Spleen (tissue), 13 donors: ENCODE measurements at places on chromosomes 16 and 17. TPM values are rescaled to one million over a fixed set of nuclear protein-coding genes. Genes with fewer than 3 reads are reported as not detected.

Gene LRRC36
- not detected for total RNA-seq

- no peak overlapping the region for H3K27ac ChIP-seq
- no peak for DNase-seq
- H3K27me3 ChIP-seq: no peaks in the 10 kb centered on the region
Measured at GRCh38 chr16:56781528-56781961, 51.6 kb downstream of the NUP93 start.

Gene ERBB2
- 9.2 TPM for total RNA-seq

DNA sequence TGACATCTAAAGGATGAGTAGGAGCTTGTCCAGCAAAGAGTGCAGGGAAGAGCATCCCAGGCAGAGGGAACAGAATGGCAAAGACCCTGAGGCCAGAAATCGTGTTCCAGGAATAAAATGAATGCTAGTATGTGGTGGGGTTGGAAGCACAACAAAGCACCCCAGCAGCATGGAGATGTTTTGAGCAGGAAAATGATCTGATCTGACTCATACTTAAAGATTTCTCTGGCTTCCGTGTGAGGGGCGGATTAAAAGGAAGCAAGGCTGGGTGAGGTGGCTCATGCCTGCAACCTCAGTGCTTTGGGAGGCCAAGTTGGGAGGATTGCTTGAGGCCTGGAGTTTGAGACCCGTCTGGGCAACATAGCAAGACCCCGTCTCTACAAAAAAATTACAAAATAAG is 2.3 kb downstream of the SLC5A11 start:
- H3K27ac ChIP-seq: no peak overlapping the region
- no peak for DNase-seq
- no peaks in the 10 kb centered on the region for H3K4me1 ChIP-seq
- no peaks in the 10 kb centered on the region for H3K27me3 ChIP-seq

DNA sequence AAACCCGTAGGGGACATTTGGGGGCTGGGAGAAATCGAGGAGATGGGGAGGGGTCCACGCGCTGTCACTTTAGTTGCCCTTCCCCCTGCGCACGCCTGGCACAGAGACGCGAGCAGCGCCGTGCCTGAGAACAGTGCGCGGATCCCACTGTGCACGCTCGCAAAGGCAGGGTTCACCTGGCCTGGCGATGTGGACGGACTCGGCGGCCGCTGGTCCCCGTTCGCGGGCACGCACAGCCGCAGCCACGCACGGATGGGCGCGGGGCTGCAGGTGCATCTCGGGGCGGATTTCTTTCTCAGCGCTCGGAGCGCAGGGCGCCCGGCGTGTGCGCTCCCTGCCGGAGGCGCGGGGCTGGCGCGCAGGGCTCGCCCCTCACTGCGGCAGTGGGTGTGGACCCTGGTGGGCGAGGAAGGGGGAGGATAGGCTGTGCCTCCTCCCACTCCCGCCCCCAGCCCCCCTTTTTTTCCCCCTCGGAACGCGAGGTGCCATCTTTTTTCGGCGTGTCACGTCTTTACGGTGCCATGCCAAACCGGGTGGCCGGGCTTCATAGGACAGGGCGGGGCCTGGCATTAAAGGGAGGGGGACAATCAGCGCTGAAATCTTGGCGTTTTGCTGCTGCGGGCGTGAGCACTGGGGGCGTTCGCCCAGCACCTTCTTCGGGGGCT is 1.1 kb downstream of the MAPT start:
- DNase-seq: no peak
- H3K27ac ChIP-seq: no peak overlapping the region
- H3K4me1 ChIP-seq: peaks cover 20% of the 10 kb centered on the region

GRCh38 chr17:45149669-45150664 is 1.7 kb downstream of the HEXIM1 start:
- peak overlapping the region; percentile 84 for H3K27ac ChIP-seq
- DNase-seq: peak; percentile 90
- no peaks in the 10 kb centered on the region for H3K36me3 ChIP-seq
- peaks cover 60% of the 10 kb centered on the region for H3K4me1 ChIP-seq
- peak overlapping the region; percentile 80 for H3K4me3 ChIP-seq

DNA sequence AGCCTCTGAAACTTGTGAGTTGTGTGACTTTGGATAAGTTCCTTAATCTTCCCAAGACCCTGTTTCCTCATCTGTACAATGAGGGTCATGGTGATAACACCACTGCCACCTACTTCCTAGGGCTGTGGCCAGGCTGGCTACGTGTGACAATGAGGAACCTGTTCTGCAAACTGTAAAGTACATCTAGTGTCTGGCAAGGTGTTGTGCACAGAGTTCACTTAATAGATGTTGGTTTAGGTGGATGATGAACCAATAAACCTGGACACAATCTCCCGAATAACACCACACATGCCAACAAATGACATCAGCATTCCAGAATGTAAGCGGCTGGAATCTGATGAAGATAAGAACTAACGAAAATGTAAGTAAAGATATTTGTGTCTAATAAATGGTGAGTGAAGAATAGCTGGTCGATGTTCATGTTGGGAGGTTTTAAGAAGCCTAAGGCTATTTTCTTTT is 82.3 kb downstream of the MARCHF10 start:
- H3K36me3 ChIP-seq: no peaks in the 10 kb centered on the region
- peaks cover 14% of the 10 kb centered on the region for H3K4me1 ChIP-seq
- H3K27ac ChIP-seq: no peak overlapping the region

Gene DRC3
- 6.0 TPM for total RNA-seq

DNA sequence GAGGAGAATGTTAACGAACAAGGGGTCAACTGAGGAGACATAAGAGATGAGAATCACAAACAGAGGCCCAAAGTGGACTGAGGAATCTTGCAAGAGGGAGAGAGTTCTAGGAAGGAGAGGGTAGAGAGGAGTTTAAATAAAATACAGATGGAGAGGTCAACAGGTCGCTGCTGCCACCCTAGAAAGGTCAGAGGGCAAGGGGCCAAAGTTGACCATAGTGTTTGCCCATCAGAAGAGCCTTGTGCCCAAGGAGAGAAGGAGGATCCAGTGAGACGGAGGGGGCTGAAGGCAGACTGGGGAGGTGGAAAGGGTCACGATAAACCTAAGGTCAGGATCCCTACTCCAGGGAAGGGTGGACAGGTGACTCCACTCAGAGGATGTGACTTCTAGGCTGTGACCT is 6.9 kb upstream of the ITGA3 start:
- DNase-seq: no peak
- H3K4me3 ChIP-seq: no peak overlapping the region
- no peaks in the 10 kb centered on the region for H3K36me3 ChIP-seq

- peaks cover 35% of the 10 kb centered on the region for H3K4me1 ChIP-seq
- no peak for DNase-seq
- H3K27me3 ChIP-seq: no peaks in the 10 kb centered on the region
- H3K4me3 ChIP-seq: no peak overlapping the region
- no peak overlapping the region for H3K27ac ChIP-seq
Measured at GRCh38 chr17:18250708-18251107, 7.8 kb downstream of the FLII start.

Gene GNAO1
- total RNA-seq: 7.9 TPM

Gene EVPL
- not detected for total RNA-seq

DNA sequence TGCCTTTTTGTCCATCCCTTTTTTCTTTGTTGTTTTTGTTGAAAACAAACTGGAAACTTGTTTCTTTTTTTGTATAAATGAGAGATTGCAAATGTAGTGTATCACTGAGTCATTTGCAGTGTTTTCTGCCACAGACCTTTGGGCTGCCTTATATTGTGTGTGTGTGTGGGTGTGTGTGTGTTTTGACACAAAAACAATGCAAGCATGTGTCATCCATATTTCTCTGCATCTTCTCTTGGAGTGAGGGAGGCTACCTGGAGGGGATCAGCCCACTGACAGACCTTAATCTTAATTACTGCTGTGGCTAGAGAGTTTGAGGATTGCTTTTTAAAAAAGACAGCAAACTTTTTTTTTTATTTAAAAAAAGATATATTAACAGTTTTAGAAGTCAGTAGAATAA is 4.9 kb downstream of the SOX9 start:
- no peaks in the 10 kb centered on the region for H3K36me3 ChIP-seq
- peaks cover 6% of the 10 kb centered on the region for H3K27me3 ChIP-seq
- H3K27ac ChIP-seq: no peak overlapping the region
- peaks cover 14% of the 10 kb centered on the region for H3K4me1 ChIP-seq
- no peak for DNase-seq

Gene COX6A2
- total RNA-seq: not detected

- no peaks in the 10 kb centered on the region for H3K27me3 ChIP-seq
- no peak overlapping the region for H3K4me3 ChIP-seq
- no peak for DNase-seq
- H3K27ac ChIP-seq: no peak overlapping the region
- H3K36me3 ChIP-seq: no peaks in the 10 kb centered on the region
Measured at GRCh38 chr16:53111078-53111791, 56.4 kb downstream of the CHD9 start.

Gene SRR
- total RNA-seq: 7.0 TPM
